ENCODE measurements at places on chromosomes 4 and X. TPM values are rescaled to one million over a fixed set of nuclear protein-coding genes. Genes with fewer than 3 reads are reported as not detected.

CXCL6 gene
- total RNA-seq: 139 TPM

CWH43 gene
- 13.7 TPM for total RNA-seq

TLR6 gene
- 2.8 TPM for total RNA-seq

CHRNA9 gene
- not detected for total RNA-seq

MAGEA12 gene
- not detected for total RNA-seq

MAB21L2 gene
- not detected for total RNA-seq

TMEM131L gene
- 4.7 TPM for total RNA-seq

AREG gene
- 12.2 TPM for total RNA-seq

GRCh38 chr4:94763500-94763899 is 5.7 kb downstream of the BMPR1B start:
- DNase-seq: no peak

DNA sequence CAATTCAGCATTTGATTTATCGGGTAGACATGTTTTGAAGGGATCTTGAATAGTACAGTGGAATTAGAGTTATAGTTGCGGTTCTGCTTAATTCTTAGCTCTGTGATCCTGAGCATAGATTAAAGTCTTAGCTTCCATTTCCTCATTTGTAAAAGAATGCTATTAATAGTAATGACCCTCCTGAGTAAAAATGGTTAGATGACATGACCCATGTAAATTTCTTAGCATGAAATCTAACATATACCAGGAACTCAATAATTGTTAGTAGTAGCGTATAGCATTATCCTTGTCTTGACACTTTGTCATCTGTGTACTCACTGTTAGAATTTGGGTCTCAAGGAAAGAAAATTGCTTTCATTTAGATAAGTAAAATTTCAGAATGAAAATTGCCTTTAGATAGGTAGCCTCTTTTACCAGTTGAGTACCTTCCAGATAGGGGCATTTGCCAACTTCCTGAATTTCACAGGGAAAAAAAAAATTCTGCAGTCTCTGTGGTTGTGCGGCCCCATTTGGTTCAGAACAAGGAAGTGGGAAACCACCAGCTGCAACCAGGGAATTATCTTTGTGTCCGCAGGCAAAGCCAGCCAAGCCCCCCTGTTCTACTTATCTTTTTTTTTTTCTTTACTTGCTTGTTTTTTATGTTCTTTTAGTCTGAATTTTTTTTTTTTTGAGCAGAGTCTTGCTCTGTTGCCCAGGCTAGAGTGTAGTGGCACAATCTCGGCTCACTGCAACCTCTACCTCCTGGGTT is 86.9 kb downstream of the TMEM164 start:
- DNase-seq: no peak

GRCh38 chr4:16027114-16027513 is 56.7 kb downstream of the PROM1 start:
- DNase-seq: peak; percentile 21

GRCh38 chr4:180240670-180241069 is 2002.5 kb upstream of the TENM3 start:
- no peak for DNase-seq

DNA sequence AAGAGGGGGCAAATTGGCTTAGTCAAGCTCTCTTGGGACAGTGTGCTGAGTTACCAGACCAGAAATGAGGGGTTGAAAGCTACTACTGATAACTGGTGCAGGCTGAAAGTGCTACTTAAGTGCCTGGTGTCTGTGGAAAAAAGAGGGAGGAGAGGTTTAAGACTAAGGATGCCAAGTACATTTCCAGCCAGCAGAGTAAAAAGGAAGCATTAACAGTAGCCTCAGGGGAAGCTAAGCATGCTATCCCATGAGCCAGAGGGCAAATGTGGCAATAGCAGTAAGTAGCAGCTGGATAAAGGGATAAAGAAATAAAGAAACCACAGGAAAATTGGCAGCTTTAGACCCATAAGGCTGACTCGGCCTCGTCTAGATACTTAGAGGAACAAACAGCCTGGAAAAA is 196.3 kb upstream of the MAB21L2 start:
- peak; percentile 86 for DNase-seq

DNA sequence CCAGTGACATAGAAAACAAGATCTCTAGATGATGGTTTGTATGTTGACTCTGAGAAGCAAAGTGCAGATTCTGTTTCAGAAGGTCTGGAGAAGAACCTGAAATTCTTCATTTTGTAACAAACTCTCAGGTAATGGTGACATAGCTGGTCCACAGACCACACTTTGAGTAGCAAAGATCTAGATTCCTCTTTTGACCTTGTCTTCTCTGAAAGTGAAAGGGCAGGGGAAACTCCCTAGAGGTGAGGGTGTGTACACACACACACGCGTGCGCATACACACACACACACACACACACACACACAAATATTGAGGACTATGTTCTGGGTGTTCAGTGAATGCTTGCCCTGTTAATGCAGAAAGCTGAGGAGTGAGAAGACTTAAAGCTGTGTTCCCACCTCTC is 110.1 kb downstream of the NHSL2 start:
- no peak for DNase-seq

DNA sequence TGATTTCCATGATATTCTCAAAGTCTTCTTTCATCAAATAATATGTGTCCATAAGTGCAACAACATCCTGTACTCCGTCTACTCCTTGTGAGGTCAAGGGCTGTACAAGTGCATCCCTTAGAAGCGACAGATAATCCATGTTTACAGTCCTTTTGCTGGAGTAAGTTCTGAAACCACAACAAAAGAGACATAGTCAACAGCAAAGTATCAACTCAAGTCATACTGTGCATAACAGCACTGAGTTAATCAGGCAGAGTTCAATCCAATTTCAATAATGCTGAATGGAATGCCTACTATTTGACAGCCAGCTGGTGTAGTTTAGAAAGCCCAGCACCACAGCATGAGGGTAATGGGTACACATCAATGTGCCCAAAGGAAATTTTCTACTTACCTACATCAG is 74.5 kb downstream of the RFC1 start:
- DNase-seq: no peak

GRCh38 chr4:75995727-75996126 is 5.0 kb upstream of the SDAD1 start:
- peak; percentile 53 for DNase-seq

DNA sequence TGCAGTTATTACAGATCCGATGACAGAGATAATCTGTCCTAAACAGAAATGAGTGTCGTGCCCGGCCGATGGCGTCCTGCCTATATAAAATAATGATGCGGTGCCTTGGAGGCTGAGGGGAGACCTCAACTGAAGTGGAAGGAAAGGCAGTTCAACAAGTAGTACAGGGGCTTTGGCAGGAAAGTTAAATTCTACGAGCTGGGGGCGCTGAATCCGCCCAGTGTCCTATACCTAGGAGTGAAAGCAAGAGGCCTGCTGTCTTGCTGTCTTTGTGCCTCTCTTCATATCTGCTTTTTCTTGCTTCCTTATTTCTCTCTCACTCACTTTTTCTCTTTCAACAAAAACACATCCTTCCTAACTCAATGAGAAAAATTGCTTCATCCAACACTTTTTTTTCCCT is 82.2 kb upstream of the PRPS2 start:
- no peak for DNase-seq

DNA sequence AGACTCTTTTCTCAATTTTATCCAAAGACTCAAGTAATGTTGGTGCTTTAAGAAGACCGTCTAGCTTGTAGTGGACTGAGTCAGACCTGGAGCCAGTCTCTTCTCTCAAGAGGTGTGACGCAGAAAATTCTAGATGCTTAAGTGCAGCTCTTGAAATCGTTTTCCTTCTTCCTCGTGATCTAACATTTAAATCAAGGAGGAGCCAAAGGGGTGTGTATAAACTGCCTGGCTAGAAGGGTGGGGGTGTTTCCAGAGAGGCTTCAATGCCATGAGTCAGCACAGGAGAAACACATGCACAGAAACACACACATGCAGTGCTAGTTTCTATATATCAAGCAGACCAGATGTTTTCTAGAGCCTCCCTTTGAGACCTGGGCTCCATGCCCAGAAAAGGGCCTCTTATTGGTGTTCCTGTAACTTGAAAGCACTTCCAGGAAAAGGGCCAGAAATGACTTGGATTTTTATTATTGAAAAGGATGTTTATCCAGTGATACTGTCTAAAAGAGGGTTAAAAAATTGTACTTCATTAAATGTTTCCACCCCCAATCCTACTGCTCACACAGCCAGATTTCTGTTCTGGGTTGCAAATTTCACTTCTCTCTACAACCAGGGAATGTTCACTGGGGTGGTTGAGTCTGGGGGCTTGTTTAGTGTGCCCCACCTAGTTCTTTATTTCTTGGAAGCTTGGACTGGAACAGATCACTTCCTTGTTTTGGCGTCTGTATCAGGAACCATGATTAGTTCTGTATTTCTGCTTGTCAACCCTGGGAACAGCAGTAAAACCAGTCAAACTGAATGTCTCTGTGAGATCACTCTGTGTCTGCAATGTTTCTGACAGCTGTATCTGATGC is at the start of gene CLIC2:
Gene CLIC2 (minus strand): TSS at position 129 of the 851 bp plus-strand sequence. CDS start 187 bp downstream, outside the sequence.
- DNase-seq: no peak

DNA sequence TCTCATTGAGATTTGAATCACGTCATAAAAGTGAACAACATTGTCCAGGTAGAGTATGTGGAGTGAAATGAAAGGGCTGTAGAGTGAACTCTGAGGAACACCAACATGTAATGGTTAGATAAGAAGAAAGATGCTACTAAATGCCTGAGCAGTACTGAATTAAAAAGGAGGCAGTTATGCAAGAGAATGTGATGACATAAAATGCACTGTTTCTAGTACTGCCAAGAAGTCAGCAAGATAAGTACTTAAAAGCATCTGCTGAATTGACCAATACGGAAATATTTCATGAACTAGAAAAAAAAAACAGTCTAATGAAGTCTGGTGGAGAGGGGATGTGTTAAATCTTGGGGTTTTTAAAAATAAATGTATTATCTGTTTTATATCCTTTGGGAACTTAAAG is 583.8 kb upstream of the GALNT7 start:
- no peak for DNase-seq

DNA sequence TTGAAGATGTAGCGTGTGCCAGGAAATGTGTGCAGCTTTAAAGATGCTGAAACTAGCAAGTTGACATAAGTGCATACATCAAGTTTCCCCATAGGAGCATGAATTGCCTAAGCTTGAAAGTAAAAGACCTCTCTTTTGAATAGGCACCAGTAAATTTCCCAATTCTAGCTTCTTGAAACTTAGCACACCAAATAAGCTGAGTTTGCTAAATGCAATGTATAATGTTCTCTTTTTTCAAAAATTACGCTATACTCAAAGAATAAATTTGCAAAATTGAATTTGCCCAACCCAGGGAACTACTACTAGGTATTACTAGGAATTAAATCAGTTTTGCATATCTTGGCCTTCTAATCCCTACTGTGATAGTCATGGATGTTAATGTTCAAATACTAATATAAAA is 923.9 kb upstream of the LCORL start:
- no peak for DNase-seq

All from renal cortical epithelial cell (primary cell).